ENCODE measurements at places on chromosomes 12 and 14. TPM values are rescaled to one million over a fixed set of nuclear protein-coding genes. Genes with fewer than 3 reads are reported as not detected.

DNA sequence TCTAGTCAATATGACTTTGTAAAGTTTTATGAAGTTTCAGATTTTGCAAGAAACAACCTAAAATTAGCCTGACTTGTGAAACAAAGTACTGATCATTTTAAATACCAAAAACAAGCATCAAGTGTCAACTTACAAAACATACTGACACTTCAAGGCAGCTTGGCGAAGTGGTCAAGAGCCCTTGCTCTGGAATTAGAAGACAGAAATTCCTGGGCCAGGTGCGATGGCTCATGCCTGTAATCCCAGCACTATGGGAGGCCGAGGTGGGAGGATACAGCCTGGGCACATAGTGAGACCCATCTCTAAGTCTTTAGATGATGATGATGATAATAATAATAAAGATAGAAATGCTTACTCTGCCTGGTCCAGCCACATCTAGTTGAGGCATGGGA lies 45.4 kb upstream of the NR2C1 start:
- DNase-seq: no peak

DNA sequence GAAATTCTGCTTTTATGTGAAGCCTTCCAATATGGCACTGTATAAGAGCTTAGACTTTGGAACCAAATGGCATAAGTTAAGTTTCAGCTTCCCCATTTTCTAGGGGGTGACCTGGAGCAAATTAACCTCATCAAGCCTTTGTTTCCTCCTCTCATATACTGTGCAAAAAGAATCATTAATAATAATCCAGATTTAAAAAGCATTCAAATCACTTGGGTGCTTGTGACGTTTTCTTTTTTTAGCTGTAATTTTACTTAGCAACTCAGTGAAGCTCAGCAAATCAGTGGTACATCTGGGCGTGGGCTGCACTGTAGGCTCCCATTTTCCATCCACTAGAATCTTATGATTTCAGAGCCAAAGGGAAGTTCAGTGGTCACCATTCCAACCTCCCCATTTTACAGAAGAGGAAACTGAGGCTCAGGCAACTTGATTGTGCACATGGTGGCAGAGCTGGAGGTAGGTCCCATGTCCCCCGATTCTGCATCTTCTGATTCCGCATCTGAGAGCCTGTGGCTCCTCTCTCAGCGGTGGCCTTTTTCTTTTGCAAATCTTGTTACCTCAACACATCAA lies 131.2 kb downstream of the SNAPC1 start:
- no peak for DNase-seq

GRCh38 chr12:57629897-57630471 lies 3.0 kb downstream of the B4GALNT1 start:
- no peak for DNase-seq

GRCh38 chr12:128365651-128366231 lies 98.8 kb downstream of the TMEM132C start:
- peak; percentile 57 for DNase-seq

- DNase-seq: no peak
Observed at GRCh38 chr12:114767084-114767760, 83.2 kb upstream of the TBX3 start.

DNA sequence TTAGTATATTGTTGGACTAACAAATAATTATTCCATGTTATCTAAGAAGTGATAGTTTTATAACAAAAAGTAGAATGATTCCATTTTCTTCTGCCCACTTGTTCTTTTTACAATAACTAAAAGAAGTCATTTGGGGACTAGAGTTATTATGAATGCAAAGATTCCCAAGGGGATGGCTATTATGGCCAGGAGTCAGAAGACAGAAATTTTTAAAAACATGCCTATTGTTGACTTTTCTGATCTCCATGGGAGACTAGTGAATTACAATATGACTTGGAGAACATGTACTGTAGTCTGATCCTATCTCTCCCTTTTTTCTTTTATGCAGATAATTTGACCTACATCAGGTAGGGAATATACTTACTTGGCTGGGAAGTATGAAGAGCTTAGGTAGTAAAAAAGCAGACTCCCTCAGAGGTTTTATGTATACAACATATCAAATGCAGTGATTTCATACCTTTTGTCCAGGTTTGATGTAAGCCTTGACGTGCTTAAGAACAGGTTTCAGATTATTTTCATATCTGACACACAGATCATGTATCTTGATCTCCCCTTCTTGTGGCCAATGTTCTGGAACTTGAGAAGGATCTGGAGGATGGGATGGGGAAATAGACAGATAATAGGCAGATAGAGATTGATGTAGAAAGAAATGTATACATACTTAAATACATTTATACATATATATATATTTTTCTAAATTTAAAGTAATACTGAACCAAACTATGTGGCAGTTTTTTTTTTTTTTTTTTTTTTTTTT lies 41.0 kb upstream of the KCNJ8 start:
- no peak for DNase-seq

The CLEC12A gene
- total RNA-seq: 1.3 TPM

- DNase-seq: no peak
Observed at GRCh38 chr12:38328306-38328895, 11.8 kb downstream of the ALG10B start.

- no peak for DNase-seq
Observed at GRCh38 chr12:53601296-53601847, 24.8 kb downstream of the ATF7 start.

The RASAL1 gene
- 61.5 TPM for total RNA-seq

DNA sequence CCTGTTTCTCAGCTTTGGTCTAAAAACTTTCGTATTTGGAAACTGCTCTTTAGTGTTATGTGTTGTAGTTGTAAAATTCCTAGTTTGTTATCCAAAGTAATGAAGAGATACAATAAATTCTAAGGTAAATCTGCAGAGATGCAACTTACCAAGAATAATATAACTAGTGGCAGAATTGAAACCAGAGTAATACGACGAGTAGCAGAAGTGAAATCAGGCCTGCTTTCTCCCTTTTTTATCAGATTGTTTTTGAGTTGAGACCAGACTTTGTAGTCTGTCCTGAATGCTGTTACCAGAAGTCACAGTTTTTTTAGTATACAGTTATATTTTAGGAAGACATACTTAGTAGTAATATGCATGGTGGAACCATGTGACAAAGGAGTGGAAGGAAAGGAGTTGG lies 12.5 kb downstream of the PAPOLA start:
- DNase-seq: no peak

- DNase-seq: no peak
Observed at GRCh38 chr12:59843260-59843843, 247.5 kb downstream of the SLC16A7 start.

DNA sequence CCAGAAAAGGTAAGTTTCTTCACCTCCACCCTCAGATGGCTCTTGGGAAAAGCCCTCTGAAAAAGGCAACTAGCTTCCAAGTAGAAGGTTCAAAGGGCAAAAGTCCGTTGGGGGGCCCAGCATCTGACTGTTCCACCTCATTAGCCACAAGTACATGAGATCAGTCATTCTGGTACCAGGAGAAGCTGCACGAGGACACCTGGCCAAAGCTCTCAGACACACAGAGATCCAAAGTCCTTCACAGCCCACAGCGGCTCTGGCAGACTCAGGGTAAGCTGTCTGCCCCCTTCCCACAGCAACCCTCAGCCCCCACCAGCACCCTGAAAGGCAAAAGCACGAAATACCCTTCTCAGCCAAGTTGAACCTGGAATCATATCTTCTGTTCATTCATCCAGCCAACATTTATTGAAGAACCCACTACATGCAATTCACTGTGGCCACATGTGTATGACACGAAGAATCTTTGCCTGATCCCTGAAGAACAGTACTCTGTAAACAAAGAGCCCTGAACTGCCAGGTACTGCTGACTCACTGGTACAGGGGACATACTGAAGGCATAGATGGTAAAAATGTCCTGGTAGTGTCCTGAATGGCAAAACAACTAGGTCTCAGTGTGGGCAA lies 19.0 kb downstream of the SLC7A7 start:
- no peak for DNase-seq

GRCh38 chr14:63512861-63513260 lies 30.3 kb downstream of the PPP2R5E start:
- DNase-seq: no peak

GRCh38 chr12:607541-608001 lies 55.7 kb downstream of the NINJ2 start:
- peak; percentile 69 for DNase-seq

DNA sequence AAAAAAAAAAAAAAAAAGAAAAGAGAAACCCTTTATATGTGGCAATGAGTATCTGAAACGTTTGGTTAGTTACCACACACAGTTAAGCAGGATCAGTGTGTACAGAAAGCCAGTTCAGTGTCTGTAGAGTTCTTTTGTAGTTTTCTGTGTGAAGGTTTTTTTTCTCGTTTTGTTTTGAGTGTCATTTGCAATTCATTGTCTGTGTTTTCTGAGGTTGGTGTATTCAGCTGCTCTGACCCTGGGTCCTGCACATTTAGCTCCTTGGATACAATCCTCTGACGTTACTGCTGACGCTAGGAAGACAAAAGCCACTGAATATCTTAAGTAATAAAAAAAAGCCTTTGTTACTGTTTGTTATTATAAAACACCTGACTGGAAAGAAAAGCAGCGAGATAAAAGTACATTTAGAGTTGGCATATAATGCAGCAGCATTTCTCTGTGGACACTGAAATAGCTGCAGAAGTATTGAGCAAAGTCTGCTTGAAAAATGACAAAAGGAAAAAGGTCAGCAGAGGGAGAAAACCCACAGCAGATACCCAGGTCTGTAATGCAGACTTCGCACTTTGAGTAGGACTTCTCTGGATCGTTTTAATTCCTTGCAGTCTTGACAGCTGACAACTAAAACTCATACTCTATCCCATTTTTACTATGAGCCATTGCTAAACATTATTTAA lies 89.0 kb downstream of the POLR3B start:
- no peak for DNase-seq

The GLIPR1L1 gene
- total RNA-seq: not detected

DNA sequence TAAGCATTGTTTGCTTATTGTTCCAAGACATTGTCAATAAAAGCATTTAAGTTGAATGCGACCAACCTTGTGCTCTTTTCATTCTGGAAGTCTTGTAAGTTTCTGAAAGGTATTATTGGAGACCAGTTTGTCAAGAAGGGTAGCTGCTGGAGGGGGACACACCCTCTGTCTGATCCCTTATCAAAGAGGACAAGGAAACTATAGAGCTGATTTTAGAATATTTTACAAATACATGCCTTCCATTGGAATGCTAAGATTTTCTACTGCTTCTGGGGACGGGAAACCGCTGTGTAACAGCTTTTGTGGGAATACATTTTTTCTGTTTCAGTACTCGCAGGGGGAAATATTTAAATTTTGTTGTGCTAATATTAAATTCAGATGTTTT lies 3.5 kb downstream of the FOS start:
- DNase-seq: peak; percentile 8

DNA sequence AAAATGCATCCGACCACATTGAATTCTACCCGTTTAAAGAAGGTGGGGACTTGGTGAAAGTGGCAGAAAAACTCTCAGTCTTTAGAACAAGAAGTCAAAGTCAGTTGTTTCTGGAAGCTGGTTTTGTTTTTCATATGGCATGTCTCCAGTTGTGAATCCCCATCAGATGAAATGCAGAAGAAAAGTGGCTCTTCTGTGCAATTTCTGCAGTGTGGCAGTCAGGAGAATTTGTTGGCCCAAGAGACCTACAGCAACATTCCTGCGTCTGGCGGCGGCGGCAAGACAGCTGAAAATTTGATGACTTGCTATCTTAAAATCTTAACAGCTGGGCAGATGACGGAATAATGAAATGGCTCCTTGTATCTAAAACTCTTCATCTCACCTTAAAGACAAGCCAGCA lies 201.5 kb downstream of the FOXN3 start:
- no peak for DNase-seq

The PRPF40B gene
- total RNA-seq: 9.9 TPM

DNA sequence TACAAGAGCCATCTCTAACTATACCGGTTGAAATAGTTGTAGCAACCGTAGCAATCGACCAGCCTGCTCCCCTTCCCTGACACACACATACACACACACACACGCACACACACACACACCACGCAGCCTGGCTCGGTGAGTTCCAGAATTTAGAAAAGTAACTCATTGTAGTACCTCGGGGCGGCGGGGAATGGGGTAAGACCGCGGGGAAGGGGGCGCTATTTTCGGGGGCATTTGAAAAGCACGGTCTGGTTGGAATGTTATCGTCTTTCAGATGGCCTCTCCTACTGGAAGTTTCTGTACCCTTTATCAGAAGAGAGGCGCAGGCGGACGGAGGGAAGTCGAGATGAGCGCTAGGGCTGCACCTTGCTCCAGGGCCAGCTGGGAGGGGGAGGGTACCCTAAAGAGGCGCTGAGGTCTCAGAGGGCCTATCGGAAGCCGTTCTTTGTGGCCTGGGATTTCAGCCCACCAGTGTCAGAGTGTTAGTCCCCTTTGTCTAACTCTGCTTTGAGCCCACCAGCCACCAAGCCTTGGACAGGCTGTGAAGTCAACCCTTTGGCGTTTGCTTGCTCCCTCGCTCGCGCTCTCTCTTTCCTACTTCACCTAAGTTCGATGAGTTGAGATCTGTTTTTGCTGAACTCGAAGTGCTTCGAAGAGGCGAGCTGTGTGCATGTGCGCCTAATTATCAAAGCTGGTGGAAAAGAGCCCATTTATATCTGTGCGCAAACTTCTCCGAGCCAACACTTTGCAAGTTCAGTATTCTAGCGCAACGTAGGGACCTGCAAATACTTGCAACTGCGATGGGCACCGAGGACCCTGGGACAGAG lies 837 bp downstream of the COL2A1 start:
- DNase-seq: no peak

- DNase-seq: no peak
Observed at GRCh38 chr12:41437563-41437962, 249.4 kb downstream of the PDZRN4 start.

The CLEC1B gene
- 2.8 TPM for total RNA-seq

The FAM222A gene
- total RNA-seq: 26.6 TPM

GRCh38 chr12:126757326-126757725 lies 1509.6 kb upstream of the TMEM132C start:
- DNase-seq: no peak

The PTPRQ gene
- 0.12 TPM for total RNA-seq

DNA sequence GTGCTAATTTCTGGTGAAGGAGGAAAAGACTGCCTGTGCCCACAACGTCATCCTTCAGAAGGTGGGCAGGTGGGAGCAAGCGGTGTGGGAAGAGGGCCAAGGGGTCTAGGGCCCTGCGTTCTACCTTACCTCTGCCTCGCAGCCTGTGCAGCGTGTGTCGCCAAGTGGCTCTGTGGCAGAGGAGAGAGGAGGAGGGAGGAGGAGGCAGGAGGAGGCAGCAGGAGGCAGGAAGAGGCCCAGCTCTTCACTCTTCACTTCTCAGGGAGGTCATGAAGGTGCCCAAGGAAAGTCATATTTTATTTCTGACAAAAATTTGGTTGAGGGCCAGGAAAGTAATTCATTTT lies 177.9 kb downstream of the MYRFL start:
- DNase-seq: no peak

The ANKRD33 gene
- total RNA-seq: 0.41 TPM

The NUDT14 gene
- 13.4 TPM for total RNA-seq

GRCh38 chr14:42163136-42163535 lies 556.5 kb downstream of the LRFN5 start:
- DNase-seq: no peak

DNA sequence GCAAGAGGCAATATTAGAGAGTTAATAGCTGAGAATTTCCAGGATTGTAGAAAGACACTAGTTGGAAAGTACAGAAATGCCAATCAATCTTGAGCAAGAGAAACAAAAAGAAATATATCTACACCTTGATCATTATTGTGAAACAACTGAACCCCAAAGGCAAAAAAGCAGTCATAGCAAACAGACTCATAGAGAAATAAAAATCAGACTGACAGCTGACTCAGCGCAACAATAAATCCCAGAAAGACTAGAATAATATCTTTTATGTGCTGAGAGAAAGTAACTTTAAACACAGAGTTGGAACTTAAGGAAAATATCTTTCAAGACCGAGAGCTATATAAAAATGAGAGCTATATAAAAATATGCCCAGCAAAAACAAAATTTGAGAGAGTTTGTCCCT lies 52.9 kb downstream of the PTPRB start:
- DNase-seq: no peak

Data from adrenal gland (tissue), 19 donors.